ENCODE measurements at places on chromosomes 5 and 9. TPM values are rescaled to one million over a fixed set of nuclear protein-coding genes. Genes with fewer than 3 reads are reported as not detected.

TENT4A gene
- 21.4 TPM for total RNA-seq

ARHGEF37 gene
- 2.4 TPM for total RNA-seq

MOB3B gene
- 11.9 TPM for total RNA-seq

GPR150 gene
- 0.07 TPM for total RNA-seq

TMEM250 gene
- total RNA-seq = 49.7 TPM

SYK gene
- 0.03 TPM for total RNA-seq

MVB12B gene
- total RNA-seq = 5.7 TPM

SLC45A2 gene
- total RNA-seq = not detected

C5orf58 gene
- total RNA-seq = not detected

DNAH5 gene
- total RNA-seq = 1.9 TPM
